ENCODE measurements at places on chromosomes 12 and 14. TPM values are rescaled to one million over a fixed set of nuclear protein-coding genes. Genes with fewer than 3 reads are reported as not detected.

Gene OLR1
- 14.4 TPM for total RNA-seq

Gene PPM1H
- total RNA-seq, result 68.8 TPM

Gene DNAI7
- 9.5 TPM for total RNA-seq

Gene KRT5
- total RNA-seq, result 1.3 TPM

Gene CD69
- 0.97 TPM for total RNA-seq

Gene REP15
- total RNA-seq, result 1.6 TPM

Gene TROAP
- not detected for total RNA-seq

Gene NTF3
- 0.56 TPM for total RNA-seq

Gene TAS2R43
- total RNA-seq, result 2.4 TPM

Gene SPIC
- total RNA-seq, result not detected

Gene CCDC184
- 32.2 TPM for total RNA-seq

Gene TAS2R42
- not detected for total RNA-seq

Gene MGAT4C
- 18.2 TPM for total RNA-seq

DNA sequence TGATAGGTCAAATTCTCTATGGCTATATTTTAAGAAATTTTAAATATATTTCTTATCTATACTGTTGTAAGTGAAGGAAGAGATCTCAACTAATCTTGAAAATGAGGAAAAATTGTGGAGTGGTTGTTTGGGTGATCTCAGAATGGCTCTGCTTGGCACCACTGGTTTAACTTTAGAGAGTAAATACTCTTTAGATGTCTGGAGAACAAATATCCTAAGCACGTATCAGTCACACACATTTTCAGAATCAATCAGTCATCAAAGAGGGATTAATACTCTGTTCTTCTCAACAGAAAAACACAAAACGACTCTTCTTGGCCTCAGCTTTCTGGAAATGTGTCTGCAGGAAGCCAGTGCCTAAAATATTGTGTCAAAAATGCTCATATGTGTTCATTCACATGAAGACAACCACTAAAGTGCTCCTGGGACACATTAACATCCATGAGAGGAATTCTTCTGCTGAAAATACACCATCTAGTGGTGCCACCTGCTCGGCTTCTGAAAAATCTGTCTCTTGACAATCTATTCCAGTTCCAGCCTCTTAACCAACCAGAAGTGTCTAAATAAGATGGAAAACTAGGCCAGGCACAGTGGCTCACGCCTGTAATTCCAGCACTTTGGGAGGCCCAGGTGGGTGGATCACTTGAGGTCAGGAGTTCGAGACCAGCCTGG, 81.1 kb upstream of the CCDC198 start:
- no peak for DNase-seq

- DNase-seq, result peak; percentile 41
Observed at GRCh38 chr12:21940549-21941505, at the start of gene ABCC9. Gene ABCC9, minus strand, starts transcription at chr12:21941426. Its CDS starts 4,752 bp downstream, at chr12:21936674.

DNA sequence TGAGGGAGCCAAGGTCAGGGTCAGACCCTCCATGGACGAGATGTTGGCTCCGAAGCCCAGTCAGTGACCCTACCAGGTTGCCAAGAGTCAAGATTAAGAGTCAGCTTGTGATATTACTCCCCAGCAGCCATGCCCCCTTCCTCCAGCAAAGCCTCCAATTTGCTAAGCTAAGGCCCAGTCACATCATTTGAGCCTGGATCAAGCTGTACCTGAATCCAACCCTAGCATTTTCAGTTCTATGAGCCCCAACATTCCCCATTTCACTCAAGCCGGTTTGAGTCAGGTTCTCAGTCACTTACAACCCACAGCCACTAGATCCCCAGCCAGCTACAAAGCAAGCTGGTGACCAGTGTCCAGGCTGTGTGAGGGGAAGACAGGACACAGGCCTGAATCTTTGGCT, 49.9 kb downstream of the SCARB1 start:
- no peak for DNase-seq

- no peak for DNase-seq
Observed at GRCh38 chr12:12929696-12930095, 22.3 kb downstream of the GPRC5D start.

DNA sequence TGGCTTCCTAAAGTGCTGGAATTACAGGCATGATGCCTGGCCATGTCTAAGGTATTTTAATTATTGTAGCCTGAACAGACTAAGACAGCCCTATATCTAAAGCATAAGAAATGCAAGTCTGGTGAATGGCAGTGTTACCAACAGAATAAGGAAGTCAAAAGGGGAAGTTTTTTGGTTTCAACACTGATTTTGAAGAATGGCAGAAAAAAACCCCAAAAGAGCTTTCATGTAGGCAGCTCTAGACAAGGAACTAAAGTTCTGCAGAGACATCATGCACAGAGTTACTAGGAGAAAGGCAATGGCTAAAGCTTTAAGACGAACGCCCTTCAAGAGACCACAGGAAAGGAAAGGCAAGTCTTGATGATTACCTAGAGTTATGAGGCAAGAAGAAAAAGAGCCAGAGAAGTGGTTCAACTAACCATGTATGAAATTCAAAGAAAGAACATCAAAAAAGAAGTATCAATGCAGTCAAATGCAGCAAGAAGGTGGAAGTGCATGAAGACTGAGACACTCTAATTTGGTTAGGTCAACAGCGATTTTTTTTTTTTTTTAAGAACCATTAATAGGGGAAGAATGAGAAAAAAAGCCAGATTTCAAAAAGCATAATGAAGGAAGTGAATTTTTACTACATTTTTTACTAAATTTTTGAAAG, 50.8 kb downstream of the RPS6KA5 start:
- DNase-seq, result no peak

GRCh38 chr12:41433460-41433859, 245.3 kb downstream of the PDZRN4 start:
- DNase-seq, result no peak

GRCh38 chr14:36208690-36209278, 32.3 kb upstream of the PTCSC3 start:
- DNase-seq, result no peak

GRCh38 chr12:58463051-58463450, 457.3 kb downstream of the LRIG3 start:
- no peak for DNase-seq

GRCh38 chr12:102426599-102427542, 53.5 kb downstream of the IGF1 start:
- no peak for DNase-seq

GRCh38 chr12:88339254-88339949, 197.3 kb downstream of the TMTC3 start:
- no peak for DNase-seq

- DNase-seq, result no peak
Observed at GRCh38 chr12:66119229-66119869, 11.2 kb downstream of the LLPH start.

DNA sequence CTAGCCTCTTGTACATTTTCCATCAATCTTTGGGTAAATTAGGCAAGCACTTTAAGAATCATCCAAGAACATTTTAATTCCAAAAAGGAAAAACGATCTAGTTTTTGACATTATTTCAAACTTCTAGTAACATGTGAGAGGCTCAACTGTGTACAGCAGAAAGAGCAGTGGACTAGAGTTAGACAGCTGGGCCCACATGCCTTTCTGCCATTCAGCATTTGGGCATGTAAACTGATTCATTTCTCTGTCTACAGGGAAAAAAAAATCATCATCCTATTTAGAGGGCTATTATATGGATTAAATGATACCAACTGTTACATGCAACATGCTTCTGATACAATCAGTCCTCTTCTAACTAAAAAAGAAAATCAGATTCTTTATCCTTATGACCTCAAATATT, 17.7 kb downstream of the ATP2B1 start:
- DNase-seq, result no peak

DNA sequence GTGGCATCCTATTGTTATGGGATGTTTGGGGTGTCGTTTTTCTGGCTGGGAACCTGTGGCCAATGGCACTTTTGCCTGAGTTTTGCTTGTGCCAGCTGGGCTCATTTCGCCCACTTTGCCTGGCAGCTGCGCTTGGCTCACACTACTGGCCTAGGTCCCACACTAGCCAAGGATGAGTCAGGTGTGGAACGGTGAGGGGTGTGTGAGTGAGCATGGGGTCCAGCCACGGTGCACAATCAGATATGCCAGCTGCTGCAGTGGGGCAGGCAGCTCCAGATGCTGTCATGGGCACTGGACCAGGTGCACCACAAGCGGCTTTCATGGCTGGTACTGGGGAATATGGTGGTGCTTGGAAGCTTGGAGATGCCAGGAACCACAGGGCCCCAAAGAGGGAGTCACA, 21.5 kb downstream of the TRHDE start:
- DNase-seq, result no peak

DNA sequence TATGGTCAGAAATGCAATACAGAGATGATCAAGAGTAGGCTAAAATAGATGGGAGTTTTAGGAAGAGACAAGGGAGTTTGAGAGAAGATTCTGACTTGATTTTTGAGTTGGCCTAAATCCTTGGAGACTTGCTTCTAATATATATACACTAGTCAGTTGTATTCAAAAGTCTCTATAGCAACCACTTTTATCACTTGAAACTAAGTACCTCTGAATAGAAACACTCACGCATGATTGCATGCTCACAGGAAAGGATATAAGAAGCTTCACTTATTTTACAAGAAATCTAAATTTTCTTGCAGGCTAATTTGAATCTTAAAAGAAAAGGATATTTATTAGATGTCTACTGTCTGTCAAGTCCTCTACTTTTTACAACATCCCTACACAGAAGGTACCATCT, 316.8 kb downstream of the SNAPC1 start:
- no peak for DNase-seq

- DNase-seq, result no peak
Observed at GRCh38 chr12:51848841-51849735, 570 bp upstream of the FIGNL2 start.

DNA sequence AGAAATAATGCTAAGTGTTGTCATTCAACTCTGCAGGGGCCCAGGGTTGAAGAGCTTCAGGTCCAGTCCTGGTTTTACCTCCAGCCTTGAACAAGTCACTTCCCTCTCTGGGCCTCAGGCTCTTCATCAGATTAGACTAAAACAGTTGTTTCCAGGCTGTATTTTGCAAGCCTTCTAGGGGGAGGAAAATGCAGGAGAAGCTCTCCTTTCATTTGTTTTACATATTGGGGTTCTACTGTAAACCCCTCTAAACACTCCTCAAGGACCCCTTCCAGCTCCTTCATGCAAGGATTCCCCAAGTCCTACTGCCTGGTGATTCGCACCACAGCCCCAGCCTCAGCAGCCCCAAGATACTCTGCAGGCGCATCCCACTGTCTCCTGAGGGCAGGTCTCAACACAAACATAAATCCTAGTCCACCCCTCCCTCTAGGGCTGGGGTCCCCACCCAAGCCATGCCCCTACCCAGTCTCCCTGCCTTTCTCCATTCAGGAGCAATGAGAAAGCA, 2.7 kb downstream of the SDR9C7 start:
- no peak for DNase-seq

- no peak for DNase-seq
Observed at GRCh38 chr14:71169861-71170260, 262.6 kb downstream of the PCNX1 start.

DNA sequence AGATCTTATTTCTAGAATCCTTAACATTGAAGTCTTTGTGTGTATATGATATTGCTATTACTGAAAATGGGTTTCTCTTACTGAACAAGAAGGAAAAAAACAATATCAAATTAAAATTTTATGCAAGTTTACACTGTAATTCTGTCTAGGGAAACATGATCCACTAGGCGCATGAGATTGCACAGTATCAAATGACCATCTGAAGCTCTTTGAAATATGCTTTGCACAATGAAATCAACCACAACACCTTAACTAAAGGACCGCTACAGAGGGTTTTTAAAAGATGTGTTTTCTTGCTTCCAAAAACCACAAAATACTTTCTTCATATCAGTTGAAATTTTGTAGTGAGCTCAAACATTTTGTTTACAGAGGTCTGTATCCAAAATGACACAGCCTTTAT, 15.1 kb upstream of the KERA start:
- no peak for DNase-seq

DNA sequence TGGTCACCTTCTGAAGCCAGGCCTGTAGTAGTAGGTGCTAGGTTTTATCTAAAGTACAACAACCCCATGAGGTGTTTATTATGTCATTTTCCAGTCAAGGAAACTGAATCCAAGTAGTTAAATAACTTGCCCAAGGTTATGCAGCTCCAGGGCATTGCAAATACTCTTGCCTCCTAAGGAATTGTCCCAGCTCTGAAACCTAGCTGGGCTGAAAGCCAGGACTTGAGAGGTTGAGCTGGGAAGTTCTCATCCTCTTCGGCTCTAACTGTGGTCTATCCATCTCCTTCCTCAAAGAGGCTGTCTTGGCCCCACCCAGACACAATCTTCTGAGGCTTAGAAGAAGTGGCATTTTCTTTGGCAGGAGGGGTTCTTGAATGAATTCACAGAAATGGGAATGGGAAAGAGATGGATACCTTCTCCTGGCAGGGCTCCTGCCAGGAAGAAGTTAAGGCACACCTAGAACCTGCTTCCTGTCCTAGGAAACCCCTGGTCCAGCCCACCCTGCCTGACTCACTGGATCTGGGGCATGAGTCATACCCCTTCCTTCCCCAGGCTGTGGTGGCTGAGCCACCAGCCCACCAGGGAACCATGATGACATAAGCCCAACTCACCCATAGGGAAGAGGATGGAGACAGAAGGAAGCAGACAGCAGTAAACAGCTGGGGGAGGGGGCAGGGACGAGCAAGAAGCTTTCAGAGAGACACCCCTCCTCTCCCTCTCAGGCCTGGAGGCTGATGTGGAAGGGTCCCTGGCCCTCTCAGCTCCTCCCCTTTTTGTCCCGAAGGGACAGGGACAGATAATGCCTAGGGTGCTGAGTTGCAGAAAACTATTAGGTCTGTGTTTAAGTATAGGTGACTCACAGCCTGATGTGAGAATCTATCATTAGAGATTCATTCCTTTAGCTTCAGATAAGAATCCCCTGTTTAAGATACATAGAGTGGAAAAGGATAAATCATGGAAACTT, 2.1 kb upstream of the PLEK2 start:
- no peak for DNase-seq

- no peak for DNase-seq
Observed at GRCh38 chr12:122871851-122872780, 23.8 kb downstream of the VPS37B start.

- no peak for DNase-seq
Observed at GRCh38 chr12:123243671-123244262, 10.5 kb downstream of the MTRFR start.

- DNase-seq, result no peak
Observed at GRCh38 chr14:38366374-38366773, 110.5 kb upstream of the CLEC14A start.

DNA sequence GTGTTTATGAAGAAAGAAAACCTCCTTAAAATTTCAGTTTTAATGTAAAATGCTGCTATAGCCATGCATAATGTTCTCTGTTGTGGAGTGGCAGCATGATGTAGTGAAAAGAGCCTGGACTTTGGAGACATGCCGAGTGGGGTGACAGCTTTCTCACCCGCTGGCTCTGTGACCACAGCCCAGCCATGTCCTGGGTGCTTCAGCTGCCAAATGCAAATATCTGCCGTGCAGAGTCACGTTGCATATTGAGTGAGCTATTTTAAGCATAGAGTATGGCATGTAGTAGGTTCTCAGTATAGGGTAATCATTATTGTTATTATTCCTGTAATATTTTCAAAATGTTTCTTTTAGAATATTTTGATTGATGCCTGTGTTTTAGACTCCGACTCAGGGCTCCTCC, 15.5 kb upstream of the TCTN2 start:
- DNase-seq, result peak; percentile 17

GRCh38 chr14:77088645-77089044, 9.4 kb upstream of the CIPC start:
- no peak for DNase-seq

- no peak for DNase-seq
Observed at GRCh38 chr14:21199611-21200560, 44.0 kb upstream of the OR5AU1 start.

Data from dorsolateral prefrontal cortex (tissue), 122 donors.